ENCODE measurements at places on chromosomes 1 and 21.

DNA sequence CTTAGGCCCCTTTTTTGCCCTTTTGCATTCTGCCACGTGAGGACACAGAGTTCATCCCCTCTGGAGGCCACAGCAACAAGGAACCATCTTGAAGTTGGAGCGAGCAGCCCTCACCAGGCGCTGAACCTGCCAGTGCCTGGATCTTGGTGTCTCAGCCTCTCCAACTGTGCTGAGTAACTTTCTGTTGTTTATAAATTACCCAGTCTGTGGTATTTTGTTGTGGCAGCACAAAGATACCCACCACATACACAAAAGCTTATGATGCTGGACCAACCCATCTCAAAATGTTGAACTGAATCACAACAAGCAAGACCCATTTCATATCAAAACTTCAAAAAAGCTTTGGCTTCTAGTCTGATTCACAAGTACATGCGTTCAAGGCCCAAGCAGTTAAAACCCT lies 649.9 kb downstream of the KIF26B start:
- DNase-seq, result no peak

DNA sequence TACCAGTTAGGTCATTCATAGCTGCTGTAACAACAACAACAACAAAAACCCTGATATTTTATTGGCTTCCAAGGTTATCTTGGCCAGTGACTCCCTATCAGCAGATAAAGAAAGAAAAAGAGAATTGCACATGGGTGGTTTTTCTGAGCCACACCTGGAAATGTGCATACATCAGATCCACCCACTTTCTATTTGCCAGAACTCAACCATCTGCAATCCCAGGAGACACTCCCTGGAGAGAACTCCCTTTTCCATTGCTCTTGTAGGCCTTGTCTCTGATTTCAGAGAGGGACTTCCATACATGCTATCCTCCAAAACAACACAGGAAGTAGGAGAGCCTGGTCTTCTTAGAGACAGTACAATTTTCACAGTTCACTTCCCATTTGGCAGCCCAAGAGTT lies 74.9 kb upstream of the ZC3H11B start:
- DNase-seq, result no peak

DNA sequence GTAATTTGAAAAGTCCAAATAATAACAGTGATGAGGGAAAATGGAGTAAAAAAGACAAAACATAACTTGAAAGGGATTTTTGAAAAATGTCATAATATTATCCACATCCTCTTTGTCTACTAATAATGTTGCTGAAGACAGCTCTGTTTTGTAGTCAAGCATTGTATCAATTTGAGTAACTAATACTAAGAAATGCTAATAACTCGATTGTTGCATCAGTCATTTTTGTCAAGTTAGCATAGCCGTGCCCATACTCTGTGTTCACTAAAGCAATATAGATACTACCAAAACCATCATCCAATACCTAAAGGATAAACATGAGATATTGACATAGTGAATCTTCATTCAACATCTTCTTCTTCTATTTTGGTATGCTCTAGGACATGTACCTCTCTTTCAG lies 17.3 kb downstream of the PDC start:
- no peak for DNase-seq

DNA sequence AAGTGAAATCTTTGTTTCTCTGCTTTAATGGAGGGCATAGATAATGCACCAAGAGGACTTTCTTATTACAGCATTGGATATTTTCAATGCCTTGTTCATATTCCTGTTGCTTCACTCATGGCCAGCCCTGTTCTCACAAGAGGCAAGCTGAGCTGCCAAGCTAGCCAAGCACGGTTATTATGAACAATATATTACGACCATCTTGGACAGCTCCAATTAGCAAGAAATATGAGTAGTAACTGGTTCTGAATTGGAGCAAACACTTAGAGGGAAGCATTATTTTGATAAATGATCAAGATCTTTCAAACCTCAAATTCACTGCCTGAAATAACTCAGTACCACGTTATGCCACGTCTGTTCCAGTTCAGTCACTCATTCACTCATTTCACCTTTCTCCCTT lies 159.8 kb downstream of the SETD4 start:
- DNase-seq, result no peak

DNA sequence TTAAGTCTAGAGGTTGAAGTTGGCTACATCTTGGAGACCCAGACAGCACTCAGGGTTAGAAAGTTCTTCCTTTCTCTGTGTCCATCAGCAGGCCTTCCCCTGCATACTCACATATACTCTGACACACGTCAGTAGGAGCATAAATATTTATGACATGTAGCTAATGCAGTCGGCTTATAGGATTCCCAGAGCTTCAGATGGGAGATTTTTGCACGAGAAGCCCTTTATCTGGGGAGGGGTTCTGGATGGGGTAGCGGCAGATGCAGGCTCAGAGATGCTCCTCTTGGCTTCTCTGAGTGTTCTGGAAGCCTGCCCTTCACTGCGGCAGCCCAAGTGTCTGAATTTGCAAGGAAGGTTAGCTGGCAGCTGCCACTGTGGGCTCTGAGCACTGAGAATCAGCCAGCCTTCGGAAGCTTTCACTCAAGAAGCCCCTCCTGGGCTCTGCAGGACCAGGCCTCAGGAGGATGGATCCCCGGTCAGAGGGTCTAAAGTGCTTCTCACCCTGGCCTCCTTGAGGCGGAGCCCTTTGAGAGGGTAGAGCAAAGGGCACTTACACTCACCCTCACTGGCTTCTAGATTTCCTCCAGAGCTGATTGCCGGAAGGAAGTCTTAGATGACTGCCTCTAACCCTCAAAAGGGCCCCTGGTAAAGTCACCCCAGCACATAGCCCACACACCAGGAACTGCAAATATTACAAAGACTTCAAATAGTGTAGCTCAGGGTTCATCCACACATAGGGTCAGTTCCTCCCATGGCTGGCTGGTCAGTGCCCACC lies 68.1 kb upstream of the NFASC start:
- no peak for DNase-seq

DNA sequence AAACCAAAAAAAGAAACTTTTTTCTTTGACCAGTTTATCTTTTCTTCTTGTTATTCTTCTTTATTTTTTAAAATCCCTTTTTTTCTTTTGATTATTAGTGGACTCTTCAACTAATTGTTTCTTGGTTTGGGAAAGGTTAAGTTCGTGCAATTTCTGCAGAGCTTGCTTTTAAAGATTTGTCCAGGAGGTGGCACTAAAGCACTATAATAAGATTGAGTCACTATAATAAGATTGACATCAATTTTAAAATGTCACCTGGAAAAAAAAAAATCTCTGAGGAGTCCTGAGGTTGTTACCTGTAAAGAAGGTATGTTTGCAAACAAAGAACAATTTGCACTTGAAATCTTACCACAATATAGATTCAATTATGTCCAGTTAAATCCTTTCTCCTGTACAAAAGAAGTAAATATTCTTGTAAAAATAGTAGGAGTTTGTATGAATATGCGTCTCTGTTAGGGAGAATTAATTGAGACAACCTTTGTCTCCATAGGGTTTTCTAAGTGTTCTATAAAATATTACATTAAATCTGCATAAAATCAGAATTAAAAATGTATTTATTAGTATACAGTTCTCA lies 166.7 kb downstream of the ADGRL4 start:
- peak; percentile 28 for DNase-seq

DNA sequence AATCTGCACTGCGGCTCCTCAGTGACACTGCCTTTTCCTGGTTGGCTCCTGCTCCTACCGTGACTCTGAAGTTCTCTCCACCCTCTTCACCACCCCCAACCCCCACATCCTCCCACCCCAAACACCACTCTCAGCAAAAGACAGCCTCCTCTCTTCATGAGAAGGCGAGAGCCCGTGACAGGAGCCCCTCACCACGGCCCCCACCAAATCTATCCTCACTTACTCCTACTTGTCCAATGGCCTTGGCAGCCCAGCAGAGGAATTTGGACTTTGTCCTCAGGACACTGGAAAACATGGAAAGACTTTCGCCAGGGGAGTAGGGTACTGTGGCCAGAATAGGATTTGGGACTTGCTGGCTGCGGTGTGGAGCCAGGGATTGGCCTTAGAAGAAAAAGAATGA lies 6.9 kb downstream of the TMEM125 start:
- DNase-seq, result no peak

DNA sequence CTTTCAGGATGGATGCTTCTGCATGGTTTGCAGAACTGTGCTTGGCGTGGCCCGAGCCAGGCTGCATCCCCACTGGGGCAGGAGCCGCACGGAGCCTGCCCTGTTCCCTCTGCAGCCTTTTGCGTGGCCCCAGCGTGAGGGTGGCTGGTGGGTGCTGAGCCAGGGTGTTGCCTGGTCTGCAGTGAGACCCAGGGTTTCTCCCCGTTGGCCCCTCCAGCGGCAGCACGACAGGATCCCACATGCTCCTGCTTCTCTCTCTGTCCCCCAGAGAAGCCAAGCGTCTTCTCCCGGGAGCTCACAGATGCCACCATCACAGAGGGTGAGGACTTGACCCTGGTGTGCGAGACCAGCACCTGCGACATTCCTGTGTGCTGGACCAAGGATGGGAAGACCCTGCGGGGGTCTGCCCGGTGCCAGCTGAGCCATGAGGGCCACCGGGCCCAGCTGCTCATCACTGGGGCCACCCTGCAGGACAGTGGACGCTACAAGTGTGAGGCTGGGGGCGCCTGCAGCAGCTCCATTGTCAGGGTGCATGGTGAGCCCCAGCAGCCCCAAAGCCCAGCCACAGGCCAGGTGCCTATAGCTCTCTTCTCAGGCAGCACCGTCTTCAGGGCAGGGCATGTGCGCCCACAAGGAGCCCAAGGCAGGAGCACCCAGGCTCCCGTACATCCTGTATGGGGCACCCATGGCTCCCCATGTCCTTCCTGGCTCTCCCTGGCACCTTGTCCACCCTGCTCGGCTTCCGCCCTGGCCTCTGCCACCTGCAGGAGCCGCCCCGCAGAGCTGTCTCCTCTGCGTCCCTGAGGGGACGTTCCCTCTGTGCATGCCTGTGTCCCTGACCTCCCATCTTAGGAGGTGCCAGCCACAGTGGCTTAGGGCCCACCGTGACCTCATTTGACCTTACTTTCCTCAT lies 78.9 kb downstream of the OBSCN start:
- no peak for DNase-seq

DNA sequence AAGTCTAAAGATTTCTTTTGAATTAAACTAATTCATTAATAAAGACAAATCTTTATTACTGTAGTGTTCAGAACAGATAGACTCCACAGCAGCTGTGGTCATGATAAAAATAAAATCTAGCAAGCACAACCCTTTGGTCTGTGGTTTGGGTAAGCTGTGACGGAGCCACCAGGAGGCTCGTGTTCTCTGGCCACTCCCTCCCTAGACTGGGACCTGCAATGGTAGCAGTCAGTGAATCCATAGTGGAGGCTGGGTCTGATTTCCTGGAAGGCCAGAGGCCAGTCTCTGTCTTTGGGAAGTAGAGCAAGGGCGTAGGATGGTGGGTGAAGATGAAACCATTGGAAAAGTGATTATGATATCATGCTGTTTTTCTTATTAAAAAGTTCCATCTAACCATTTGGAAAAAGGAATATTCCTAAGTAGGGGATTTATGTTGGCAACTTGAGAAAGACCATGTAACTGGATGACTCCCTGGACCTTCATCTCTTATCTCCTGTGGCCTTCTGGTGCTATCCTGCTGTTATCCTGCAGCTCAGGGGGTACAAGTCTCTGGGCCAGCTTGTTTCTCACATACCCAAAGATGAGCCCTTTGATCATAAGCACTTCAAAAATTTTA lies 39.0 kb downstream of the TENT5C start:
- no peak for DNase-seq

DNA sequence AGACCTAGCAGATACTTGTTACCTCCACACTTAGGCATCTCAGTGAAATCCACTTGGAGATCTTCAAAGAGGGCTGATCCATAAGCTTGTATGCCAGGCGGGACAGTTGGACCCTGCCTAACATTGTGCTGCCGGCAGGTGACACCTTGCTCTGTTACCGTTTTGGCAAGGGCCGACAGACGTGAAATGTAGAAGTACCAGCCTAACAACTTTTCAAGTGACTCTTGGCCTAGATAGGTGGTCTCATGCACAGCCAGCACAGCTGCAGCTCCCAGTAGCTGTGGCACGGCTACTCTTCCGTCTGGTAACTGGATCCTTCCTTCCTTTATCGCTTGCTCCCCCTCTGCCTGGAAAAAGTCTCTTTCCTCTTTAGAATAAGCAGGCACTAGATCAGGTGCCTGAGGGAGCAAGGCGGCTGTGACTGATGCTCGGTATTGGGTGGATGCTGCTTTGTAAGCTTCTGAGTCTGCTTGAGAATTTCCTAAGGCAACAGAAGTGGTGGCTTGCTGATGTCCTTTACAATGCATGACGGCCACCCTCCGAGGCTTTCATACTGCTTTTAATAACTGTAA lies 713.5 kb downstream of the AMY1C start:
- DNase-seq, result no peak

GRCh38 chr1:233614743-233615521 lies 1.0 kb downstream of the KCNK1 start:
- DNase-seq, result no peak

DNA sequence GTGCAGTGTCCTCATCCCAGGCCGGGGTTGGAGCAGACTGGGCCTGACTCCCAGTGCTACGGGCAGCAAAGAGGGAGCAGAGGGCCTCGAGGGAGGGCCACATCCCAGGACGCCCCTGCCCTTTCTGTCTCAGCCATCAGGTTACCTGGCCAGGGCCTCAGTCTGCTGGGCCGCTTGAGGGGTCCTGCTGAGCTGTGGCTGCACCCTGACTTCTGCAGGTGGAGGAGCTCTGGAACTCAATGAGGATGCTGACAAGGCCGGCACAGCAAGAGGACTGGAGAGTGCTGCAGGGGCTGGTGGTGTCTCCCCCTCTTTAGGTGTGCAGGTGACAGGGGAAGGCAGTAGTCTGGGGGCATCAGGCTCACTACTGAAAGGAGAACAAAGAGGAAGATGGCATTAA lies 3.3 kb downstream of the ZNF692 start:
- DNase-seq, result no peak

GRCh38 chr1:51320967-51321923 lies 9.1 kb downstream of the TTC39A start:
- no peak for DNase-seq

DNA sequence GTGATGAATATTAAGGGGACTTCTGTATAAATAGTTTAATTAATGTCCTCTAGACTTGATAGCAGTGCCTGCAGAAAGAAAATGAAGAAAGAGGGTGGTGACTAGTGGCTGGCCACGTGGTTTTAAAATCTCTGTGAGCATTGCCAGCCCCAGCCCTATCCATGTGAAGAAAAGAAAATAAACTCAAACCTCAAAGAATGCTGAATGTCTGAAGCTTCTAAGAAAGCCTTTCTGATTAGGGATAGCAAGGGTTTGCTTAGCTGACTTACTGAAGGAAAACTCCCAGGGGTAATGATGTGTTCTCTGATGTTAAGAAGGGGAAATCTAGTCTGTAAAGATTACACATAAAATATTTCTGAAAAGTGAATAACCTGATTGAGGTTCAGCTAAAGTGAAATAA lies 31.8 kb downstream of the ADGRL2 start:
- DNase-seq, result peak; percentile 93

GRCh38 chr1:159091607-159092031 lies 15.1 kb upstream of the AIM2 start:
- peak; percentile 58 for DNase-seq

- peak; percentile 93 for DNase-seq
Observed at GRCh38 chr1:8661185-8662110, 156.0 kb downstream of the RERE start.
